Activated CD4-positive, alpha-beta T cell treated with anti-CD3 and anti-CD28 coated beads for 1 hour (primary cell): ENCODE measurements at places on chromosomes 6 and 20.

DNA sequence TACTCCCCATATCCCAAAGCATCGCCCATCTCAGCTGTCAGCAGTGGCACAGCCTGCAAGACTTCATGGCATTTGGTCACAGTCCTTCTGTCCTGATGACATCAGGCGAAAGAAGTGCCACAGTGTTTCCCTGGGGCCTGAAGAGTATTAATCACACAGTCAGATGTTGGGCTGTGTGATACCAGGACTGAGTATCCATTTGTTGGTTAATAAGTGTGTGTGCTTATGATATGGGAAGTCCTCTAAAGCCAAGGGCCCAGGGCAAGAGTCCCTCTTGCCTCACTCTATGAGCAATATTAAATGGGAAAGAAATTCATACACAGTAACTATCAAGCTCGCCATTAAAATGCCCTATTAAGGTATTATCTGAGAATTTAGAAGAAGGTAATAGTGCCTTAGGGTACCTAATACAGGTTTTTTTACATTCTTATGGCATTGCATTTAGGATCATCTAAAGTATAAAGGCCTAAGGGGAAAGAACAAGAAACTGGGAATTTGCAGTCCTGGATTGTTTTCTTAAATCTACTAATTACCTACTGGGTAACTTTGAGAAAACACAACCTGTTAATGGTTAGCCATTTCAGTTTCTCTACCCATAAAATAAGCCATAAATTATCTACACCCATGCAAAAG lies 204.1 kb upstream of the PREP start:
- no peak for DNase-seq

DNA sequence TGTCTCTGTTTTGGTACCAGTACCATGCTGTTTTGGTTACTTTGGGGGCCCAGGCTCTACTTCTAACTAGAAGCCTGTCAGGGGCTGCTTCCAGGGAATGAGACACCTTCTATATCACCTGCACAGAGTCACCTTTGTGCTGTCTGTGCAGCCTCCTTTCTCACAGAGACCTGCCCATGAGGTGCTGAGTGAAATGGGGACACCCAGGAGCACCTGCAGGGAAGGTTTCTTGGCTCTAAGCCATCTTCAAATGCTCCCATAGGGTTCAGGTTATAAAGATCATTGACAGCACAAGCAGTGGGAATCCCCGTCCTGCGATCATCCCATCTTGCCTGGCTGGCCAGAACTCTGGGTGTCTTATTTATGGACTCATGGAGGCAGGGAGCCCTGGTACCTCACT lies 19.1 kb downstream of the GABRR2 start:
- DNase-seq, result no peak

- DNase-seq, result no peak
Measured at GRCh38 chr20:34525709-34526416, 9.6 kb downstream of the DYNLRB1 start.

GRCh38 chr20:8535403-8536261 lies 403.6 kb downstream of the PLCB1 start:
- no peak for DNase-seq

- no peak for DNase-seq
Measured at GRCh38 chr20:20561841-20562240, 150.6 kb downstream of the RALGAPA2 start.

- DNase-seq, result no peak
Measured at GRCh38 chr6:153059757-153060156, 57.2 kb upstream of the MTRF1L start.

DNA sequence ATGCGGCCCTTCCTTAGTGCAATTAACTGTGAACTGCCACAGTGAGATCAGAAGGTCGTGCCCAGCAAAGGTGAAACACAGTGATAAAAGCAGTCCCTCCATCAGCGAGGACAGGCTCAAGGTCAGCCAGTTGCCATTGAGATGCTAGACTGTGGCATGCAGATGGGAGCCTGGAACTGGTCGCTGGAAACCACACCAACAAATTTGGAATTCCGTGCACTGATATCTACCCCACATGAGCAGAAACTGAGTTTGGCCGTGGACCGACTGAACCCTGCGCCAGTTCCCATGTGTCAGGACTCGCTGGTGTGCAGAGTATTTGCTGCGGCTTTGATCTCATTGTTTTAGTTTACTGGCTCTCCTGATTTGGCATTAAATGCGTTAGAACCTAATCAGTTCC lies 125.6 kb upstream of the QKI start:
- DNase-seq, result no peak

GRCh38 chr6:111477481-111477938 lies 5.5 kb downstream of the REV3L start:
- DNase-seq, result no peak

DNA sequence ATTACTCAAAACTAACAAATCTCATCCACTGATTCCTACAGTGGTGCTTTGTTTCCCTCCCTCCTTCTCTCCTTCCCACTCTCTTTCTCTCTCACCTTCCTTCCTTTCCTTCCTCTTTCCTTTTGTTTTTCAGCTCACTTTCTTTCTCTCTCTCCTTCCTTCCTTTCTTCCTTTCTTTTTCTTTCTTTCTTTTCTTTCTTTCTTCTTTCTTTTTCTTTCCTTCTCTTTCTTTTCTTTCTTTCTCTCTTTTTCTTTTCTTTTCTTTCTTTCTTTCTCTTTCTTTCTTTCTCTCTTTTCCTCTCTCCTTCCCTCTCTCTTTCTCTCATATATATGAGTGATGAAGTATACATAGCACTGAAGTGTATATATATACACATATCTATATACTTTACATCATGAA lies 241.4 kb downstream of the CENPW start:
- DNase-seq, result no peak

DNA sequence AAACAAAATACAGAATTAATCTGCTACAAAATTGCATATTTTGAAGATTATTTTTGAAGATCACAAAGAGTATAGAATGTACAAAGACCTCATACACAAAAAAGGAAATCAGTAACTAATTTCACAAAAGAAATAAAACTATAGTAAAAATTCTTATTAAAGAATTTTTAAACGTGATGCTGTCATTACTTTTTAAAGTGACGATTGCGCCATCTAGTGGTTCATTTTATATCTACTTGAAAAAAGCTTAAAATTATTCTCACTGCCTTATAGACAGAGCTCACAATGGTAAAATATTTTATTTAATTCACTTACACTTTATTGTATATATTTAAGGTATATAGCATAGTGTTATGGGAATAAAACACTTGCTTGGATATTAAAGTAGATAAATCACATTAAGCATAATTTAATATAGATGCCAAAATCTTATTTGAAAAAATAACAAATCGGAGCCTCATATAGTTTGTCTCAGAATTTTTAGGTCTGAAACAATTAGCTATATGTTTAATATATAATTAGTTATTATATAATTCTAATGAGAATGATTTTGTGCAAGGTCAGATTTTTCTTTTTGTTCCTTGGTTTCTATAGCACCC lies 128.8 kb downstream of the PHF3 start:
- DNase-seq, result no peak

DNA sequence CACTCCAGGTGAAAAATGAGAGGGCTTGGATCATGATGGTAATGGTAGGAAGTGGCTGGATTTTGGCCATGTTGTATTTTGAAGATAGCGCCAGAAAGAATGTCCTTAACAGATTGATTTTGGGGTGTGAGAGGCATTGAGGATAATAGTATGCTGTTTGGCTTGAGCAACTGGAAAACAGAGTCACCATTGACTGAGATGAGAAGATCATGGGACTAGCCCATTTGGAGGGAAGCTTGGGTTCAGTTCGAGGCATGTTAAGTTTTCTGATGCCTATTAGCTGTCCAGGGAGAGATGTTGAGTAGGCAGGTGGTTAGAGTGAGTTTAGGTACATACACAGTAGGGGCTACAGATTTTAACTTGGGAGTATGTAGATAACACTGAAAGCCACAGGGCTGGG lies 23.3 kb downstream of the PLCG1 start:
- no peak for DNase-seq

- DNase-seq, result no peak
Measured at GRCh38 chr6:46772762-46773161, 20.4 kb upstream of the MEP1A start.

- DNase-seq, result no peak
Measured at GRCh38 chr6:127855542-127856159, 45.2 kb downstream of the THEMIS start.

- no peak for DNase-seq
Measured at GRCh38 chr20:61903575-61904340, 161.9 kb downstream of the TAF4 start.

DNA sequence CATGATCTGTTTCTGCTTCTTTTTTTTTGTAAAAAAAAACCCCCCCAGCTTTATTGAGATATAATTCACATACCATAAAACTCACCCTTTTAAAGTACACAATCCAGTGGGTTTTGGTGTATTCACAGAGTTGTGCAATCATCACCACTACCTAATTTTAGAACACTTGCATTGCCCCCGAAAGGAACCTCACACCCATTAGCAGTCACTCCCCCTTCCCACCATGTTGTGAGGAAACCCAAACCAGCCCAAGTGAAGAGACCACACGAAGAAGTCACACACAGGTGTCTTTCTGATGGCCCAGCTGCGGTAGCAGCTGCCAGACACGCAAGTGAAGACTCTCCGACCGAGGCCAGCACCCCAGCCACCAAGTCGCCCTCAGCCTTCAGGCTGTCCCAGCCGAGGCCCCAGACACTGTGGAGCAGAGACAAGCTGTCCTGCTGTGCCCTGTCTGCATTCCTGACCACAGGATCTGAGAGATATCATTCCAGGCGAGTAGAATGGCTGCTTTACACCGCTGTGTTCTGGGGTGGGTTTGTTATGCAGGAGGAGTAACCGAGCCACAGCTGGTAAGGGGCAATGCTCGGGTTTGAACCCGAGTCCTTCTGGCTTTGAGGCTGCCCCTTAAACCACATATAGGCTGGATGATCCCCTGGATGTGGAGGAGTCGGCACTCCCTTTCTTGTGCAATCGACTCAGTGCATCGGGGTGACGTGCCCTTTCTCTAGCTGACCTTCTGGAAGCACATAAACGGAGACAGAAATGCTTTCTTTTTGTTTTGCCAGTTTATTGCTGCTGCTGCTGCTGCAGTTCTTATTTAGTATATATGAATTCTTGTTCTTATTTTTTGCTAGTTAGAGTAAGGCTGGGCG lies 59.1 kb upstream of the PTPN1 start:
- no peak for DNase-seq
